CD8-positive, alpha-beta memory T cell (primary cell): ENCODE measurements at places on chromosomes 13 and 19. TPM values are rescaled to one million over a fixed set of nuclear protein-coding genes. Genes with fewer than 3 reads are reported as not detected.
A peak's percentile ranks its signal among the peaks of the same experiment; 100 is the strongest.

- no peaks in the 10 kb centered on the region for H3K4me1 ChIP-seq
- no peak overlapping the region for H3K4me3 ChIP-seq
- H3K27me3 ChIP-seq, result no peaks in the 10 kb centered on the region
- H3K36me3 ChIP-seq, result no peaks in the 10 kb centered on the region
These were observed 328.1 kb downstream of the TBC1D4 start for GRCh38 chr13:75153834-75154233.

- peak; percentile 70 for DNase-seq
- no peaks in the 10 kb centered on the region for H3K36me3 ChIP-seq
- peaks cover 47% of the 10 kb centered on the region for H3K4me1 ChIP-seq
These were observed 83.9 kb downstream of the LRRC63 start for GRCh38 chr13:46295491-46296114.

GRCh38 chr13:52868190-52868589, 19.8 kb upstream of the PCDH8 start:
- H3K4me3 ChIP-seq, result no peak overlapping the region
- H3K4me1 ChIP-seq, result no peaks in the 10 kb centered on the region
- H3K27me3 ChIP-seq, result no peaks in the 10 kb centered on the region
- no peak overlapping the region for H3K27ac ChIP-seq
- DNase-seq, result no peak

- no peaks in the 10 kb centered on the region for H3K27me3 ChIP-seq
- no peaks in the 10 kb centered on the region for H3K36me3 ChIP-seq
- DNase-seq, result no peak
- no peak overlapping the region for H3K4me3 ChIP-seq
- no peak overlapping the region for H3K27ac ChIP-seq
- H3K4me1 ChIP-seq, result peaks cover 9% of the 10 kb centered on the region
These were observed 282.4 kb downstream of the MYO16 start for GRCh38 chr13:108911807-108912206.

DNA sequence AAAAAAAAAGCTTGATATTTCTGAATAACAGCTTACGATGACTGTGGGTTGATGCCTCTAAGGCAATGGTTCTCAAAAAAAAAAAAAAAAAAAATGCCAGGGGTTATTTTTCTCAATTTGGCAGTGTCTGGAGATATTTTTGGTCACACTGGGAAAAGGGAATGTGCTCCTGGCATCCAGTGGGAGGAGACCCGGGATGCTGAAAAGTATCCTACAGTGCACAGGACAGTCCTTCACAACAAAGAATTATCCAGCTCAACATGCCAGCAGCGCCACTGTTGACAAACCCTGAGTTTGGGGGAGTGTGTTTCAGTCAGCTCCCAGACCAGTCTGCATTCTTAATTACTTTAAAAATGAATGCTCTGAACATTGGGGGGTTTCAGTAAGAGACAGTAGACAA, 54.5 kb downstream of the FLT3 start:
- no peaks in the 10 kb centered on the region for H3K4me1 ChIP-seq
- DNase-seq, result no peak

DNA sequence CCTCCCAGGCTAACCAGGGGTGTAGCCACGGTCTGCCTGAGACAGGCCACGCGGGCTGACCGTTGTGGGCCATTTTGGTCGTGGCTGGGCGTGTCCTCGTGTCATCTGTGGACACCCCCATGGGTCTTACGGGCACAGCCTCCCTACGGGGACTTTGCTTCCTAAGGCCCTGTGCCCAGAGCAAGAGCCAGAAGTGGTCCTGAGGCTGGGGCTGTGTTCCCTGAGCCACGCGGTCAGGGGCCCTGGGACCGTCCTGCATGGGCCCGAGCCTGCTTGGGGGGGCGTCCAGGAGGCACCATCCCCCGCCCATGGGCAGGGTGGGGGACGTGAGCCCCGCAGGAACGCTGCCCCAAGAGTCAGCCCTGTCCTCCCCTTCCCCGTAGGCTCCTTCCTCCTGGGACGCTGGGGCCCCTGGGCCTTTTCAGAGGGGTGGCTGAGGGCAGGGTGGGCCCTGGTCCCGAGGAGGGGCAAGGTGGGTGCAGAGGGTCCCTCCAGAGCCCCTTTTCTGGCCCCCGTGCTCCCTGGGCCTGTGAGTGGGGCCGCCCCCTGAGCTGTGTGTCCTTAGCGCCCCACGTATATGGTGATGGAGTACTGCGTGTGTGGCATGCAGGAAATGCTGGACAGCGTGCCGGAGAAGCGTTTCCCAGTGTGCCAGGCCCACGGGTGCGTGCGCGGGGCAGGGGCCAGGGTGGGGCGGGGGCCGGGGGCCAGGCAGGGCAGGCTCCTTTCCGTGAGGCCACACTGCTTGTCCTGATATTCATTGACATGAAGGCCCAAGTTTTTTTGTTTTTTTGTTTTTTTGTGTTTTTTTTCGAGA, 13.4 kb downstream of the STK11 start:
- H3K27me3 ChIP-seq, result no peaks in the 10 kb centered on the region
- H3K4me1 ChIP-seq, result peaks cover 6% of the 10 kb centered on the region
- H3K4me3 ChIP-seq, result no peak overlapping the region
- no peak for DNase-seq

- no peak overlapping the region for H3K4me3 ChIP-seq
- H3K4me1 ChIP-seq, result no peaks in the 10 kb centered on the region
- no peaks in the 10 kb centered on the region for H3K36me3 ChIP-seq
- H3K27ac ChIP-seq, result no peak overlapping the region
These were observed 82.9 kb downstream of the SLITRK5 start for GRCh38 chr13:87754097-87754496.

Gene PPP1R15A
- 69.3 TPM for total RNA-seq

Gene PRRG2
- total RNA-seq, result 1.2 TPM
